ENCODE measurements at places on chromosomes 3 and 15.

DNA sequence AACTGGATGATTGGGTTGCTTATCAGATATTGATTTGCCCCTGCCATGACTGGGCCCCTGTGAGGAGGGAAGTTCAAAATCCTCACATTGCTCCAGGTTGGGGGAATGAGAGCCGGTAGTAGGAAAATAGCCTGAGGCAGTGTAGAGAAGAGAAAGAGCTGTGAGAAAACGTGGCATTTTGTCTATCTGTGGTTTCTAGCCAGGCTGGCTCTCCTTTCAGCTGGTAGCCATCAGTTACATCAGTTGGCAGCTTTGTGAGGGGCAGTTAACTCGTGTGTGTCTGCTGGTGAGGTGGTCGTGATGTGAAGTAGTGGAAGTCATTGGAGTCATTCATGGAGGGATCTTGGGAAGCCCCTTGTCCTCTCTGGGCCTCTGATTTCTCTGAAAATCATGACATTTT, 5.2 kb downstream of the ESYT3 start:
- DNase-seq: no peak

DNA sequence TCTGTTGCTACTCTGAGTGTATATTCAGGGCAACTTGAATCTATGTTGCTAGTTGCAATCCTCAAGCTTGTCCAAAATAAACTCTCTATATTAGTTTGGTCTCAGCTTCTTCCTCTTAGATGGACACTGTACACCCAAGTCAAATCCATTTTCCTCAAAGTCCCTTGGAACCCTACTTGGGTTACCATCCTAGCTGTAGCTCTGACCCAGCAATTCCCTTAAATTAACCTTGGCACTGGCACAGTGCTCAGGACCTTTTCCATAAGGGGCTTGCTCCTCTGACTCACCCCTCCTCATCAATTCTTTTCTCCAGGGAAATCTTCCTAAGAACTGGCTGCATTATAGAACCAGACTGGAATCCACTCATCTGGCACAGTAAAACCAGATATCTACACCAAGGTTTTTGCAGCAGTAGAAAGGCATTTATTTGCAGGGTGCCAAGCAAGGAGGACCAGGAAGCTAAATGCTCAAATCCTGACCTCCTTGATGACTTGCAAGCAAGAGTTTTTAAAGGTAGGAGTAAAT, 44.9 kb upstream of the B3GALNT1 start:
- DNase-seq: no peak

DNA sequence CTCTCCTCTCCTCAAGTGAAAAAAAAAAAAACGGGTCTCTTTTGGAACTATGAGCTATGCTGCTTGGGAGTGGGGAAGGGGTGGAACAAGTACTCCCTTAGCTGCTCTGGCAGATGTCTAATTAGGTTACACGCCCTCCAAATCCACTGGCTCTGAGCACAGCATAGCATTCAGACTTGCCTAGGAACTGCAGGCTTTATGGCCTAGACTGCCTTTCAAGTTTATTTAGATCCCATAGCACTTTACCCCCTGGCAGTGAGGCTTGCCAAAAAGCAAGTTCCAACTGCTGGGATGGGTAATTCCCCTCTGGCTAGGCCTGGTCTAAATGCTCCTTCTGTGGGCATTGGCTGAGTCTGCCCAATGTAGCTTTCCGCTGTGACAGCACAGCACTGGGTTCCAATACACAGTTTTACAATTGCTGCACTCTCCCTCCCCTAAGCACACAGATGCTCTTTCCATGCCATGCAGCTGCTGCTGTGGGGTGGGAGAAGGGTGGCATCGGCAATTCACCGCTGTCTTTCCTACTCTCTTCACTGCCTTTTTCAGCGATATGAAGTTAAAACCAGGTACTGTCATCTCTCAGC, 152.8 kb downstream of the KCNAB1 start:
- DNase-seq: no peak

DNA sequence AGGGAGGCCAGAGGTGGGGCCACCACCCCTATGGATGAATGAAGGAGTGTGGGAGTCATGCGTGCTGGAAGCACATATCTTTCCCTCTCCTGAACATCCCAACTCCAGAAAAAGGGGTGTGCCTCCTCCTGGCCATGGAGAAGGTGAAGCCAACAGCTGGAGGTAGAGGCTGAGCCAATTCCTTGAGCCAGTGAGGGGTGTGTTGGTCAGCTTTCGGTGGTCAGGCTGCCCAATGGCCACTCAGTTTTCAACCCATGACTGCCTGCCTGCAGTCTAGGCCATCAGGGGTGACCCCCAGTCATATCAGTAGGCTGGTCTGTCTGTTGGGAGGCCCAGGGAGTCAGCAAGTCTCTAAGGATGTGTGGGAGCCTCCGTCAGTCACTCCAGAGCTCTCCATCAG, 13.6 kb downstream of the PTH1R start:
- DNase-seq: no peak

DNA sequence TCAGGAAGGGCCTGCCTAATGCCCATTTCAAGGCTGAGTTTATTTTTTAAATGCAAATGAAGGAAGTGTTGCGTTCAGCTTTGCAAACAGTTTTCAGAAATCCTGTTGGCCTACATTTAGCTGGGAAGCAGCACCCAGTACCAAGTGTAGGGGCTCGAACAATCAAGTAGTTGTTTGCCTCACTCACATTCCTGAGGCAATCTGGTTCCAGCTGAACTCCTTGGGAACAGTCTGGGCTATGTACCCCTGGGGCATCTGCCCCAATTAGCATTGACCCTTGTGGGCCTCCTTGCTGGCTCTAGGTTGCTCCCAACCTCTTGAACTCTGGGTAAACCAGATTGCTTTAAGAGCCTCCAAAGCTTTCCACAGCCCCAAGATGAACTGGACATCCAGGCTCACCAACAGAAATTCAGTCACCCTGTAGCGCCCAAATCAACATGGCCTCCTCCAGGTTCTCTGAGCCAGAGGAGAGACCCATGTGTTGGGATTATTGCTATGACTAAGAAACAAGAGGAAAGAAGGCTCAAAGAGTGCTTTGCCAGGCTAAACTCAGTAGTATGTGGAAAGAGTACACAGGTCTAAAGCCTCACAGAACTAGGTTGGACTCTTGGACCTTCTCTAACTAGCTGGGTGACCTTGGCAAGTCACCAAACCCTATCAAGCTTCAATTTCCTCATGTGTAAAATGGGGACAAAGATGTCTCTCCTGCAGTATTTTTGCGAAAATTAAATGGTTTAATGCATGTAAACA, 532.7 kb downstream of the SOX2 start:
- no peak for DNase-seq

DNA sequence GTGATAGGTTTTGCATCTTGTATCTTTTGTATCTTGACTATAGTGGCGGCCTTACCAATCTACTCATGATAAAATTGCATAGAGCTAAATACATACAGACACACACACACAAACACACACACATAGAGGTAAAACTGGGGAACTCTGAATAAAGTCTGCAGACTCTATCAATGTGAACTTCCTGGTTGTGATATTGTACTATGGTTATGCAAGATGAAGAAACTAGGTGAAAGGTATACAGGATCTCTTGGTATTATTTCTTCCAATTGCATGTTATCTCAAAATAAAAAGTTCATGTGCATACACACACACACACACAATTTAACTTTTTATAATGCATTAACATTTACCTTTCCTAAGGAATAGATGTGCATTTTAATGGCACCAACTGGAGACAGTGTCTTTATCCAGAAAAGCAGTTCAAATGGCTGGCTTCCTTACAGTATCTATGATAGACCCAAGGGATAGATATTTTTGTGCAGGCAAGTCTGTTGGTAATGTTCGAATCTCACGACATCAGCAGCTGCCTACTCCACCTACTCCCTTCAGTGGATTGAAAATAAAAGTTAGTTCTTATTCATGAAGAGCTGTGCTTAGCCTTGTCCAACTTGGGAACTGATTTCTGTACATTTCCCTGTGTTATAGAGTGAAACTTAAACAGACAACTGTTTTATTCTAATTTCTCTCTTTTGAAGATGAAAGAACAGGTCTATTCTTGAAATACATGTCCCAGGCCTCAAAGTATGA, 46.9 kb upstream of the SPRED1 start:
- no peak for DNase-seq

- DNase-seq: no peak
These were observed 212.6 kb downstream of the CDIN1 start for GRCh38 chr15:36791844-36792571.

DNA sequence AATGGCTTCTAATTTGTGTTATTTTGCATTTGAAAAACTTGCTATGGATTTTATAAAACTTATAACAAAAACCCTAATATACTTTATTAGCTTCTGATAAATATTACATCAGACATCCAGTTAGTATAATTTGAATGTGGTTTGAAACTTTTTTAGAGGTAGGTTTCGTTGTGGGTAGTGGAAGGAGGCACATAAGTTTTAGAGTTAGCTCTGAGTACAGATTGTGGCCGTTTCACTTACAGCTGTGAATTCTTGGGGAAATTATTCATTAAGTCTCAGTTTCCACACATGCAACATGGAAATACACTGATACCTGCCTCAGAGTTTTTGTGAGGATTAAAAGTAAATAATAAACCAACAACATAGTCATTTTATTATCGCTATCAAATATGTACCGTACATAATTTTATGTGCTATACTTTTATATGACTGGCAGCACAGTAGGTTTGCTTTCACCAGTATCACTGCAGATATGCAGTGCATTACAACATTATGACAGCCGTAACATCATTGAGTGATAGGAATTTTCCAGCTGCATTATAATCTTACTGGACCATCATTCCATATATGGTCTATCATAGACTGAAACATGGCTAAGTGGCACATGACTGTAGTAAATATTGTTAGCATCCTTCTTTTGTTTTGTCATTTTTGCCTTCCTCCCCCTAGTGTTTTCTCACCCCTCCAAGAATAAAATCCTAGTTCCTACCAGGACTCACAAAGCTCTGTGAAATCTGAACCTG, 175.6 kb downstream of the AKAP13 start:
- DNase-seq: no peak

DNA sequence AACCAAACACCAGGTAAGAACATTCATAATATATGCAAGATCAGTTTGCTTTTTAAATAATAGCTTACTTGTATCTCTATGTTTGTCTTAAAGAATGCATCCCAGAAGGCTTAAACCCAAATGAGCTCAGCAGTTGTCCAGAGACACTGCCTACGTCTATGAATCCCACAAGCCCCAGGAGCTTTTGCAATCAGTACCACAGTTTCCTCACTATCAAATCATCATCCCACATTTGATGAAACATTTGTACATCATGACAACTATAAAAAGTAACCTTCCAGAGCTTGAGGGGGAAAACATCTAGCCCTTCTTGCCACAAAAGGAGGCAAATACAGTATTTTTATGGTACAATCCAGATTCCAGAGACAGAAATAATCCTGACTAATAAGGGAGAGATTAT, 63.7 kb downstream of the ATP8B4 start:
- no peak for DNase-seq

GRCh38 chr3:24604215-24604614, 109.6 kb upstream of the THRB start:
- no peak for DNase-seq

DNA sequence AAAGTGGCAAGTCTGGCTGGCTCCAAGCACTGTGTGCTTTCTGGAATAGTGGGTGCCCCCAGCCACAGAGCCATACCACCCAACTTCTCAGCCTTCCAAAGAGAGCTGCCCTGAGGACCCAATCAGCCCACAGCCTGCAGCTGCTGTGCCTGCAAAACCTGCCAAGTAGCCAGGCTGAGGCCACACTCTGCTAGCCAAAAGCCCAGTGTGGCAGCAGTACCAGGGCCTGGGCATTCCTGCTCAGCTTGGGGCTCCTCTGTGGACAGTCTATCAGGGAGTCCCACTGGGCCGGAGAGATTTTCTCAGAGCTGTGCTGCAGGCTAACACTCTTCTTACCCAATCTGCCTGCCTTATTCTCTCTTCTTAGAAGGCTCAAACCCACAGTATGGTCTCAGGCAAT, 136.5 kb downstream of the TPRA1 start:
- DNase-seq: no peak
